CD4-positive, alpha-beta T cell (primary cell): ENCODE measurements at places on chromosomes 4 and X.

- no peak for DNase-seq
Observed at GRCh38 chr4:37561803-37562207, 124.4 kb downstream of the RELL1 start.

GRCh38 chr4:1783970-1784369 is 9.1 kb upstream of the FGFR3 start:
- no peak for DNase-seq

- no peak for DNase-seq
Observed at GRCh38 chrX:117969328-117969727, 147.3 kb downstream of the KLHL13 start.

GRCh38 chrX:119230850-119231249 is 5.2 kb upstream of the PGRMC1 start:
- DNase-seq: no peak

- no peak for DNase-seq
Observed at GRCh38 chr4:130820448-130820847, 1724.5 kb downstream of the C4orf33 start.

GRCh38 chrX:20452487-20452886 is 185.8 kb upstream of the RPS6KA3 start:
- no peak for DNase-seq

DNA sequence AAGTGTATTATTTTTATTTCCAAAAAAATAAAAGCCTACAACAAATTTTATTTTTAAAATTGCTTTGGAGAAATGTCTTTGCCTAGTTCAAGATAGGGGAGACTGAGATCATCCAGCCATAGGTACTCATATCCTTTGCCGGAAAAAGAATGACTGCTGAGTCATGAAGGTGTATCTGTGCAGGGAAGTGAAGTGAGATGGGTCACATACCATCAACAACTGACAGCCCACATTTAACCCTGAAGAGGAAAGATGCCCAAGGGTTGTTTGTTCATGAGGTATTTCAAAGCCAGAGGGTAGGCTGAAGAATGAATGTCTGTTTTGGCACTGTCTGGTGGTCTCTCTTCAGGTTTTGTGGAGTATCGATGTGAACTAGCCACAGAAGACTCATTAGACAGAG is 106.7 kb upstream of the TTC29 start:
- no peak for DNase-seq

DNA sequence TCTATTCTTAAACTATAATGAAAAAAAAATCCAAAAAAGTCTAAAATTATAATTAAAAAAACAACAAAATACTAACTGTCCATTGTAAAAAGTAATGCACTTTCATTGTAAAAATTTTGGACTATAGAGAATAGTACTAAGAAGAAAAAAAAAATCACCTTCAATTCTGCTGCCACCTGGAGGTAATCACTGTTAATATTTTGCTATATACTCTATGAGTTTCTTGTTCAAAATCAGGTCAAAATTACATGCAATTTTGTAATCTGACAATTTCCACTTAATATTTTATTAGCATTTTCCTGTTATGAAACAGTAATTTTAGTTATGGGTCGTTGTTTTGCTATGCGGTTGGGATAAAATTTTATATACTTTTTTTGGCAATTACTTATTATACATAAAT is 62.0 kb downstream of the HTT start:
- no peak for DNase-seq

- DNase-seq: no peak
Observed at GRCh38 chrX:46375831-46376230, 169.4 kb downstream of the ZNF674 start.

- DNase-seq: no peak
Observed at GRCh38 chr4:111362941-111363361, 740.1 kb upstream of the PITX2 start.

DNA sequence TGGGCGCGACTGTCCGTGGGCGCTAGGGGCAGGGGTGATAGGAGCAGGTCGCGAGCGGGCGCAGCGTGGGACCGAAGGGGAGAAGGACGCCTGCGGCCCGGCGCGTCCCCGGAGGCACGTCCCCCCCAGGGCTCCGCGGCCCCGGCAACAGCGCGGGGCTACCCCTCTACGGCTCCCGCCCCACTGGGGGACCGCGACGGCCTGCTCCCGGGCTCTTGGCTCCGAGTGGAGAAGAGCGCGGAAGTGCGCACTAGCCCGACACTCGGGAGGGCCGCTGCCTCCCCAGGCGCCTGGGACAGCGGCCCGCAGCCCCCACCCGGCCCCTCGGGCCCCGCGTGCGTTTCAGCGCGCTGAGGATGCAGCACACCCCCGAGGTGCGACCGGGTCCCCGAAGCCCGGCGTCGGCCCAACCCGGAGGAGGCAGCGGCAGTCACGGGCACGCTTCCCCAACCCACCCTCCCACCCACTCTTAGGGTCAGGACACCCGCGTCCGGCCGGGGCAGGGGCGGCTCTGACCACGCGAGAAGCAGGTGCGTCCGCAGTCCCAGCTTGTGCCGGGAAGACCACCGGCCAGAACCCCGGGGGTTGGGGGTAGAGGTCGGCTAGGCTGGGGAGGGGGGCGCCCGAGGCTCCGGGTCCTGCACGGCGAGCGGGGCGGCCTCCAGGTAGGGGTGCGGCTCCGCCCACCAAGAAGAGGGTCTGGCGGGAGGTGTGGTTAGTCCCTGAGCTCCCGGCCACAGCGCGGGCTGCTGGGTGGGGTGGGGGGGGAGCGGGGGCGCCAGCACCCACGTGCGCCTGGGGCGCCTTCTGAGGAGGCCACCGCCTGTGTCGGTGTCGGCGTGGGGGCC is 18.5 kb upstream of the NAT8L start:
- no peak for DNase-seq
